ENCODE measurements at places on chromosomes 7 and 10. TPM values are rescaled to one million over a fixed set of nuclear protein-coding genes. Genes with fewer than 3 reads are reported as not detected.

GRCh38 chr7:48245751-48246472 lies 74.7 kb downstream of the ABCA13 start:
- no peak overlapping the region for H3K27ac ChIP-seq
- DNase-seq, result no peak
- H3K36me3 ChIP-seq, result no peaks in the 10 kb centered on the region
- H3K27me3 ChIP-seq, result peaks cover 6% of the 10 kb centered on the region

DNA sequence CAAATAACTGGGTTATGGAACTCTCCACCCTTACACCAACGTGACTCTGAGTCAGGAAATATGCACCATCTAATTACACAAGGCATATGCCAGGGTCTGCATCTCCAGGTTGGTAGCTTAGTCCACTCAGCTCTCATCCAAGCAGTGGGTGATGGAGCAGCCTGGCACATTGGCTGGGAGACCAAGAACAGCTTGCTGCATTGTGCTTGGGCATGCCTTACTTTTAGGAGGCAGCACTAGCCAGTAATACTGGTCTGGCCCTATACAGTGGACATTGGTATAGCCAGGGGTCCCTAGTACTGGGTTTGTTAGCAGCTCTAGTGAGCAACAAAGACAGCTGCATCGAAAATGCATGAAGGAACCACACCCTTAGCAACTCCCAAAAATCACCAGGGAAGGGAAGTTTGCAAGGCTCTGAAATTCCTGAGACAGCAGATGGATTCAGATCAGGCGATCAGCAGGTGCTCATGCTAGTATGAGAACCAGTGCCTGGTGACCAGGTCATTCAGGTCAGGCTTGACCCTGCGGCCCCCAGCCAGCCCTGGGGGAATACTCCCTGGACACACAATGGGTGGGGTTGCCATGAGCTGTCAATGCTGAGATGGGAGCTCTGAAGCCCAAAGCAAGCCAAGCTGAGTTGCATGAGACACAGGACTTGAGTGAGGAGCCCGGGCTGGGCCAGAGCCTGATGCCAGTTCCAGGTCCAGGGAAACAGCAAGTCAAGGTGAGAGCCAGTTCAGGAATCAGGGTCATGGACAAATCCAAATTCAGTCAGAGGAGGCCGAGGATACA lies 217.9 kb upstream of the ZMIZ1 start:
- peaks cover 12% of the 10 kb centered on the region for H3K4me1 ChIP-seq
- no peak for DNase-seq
- H3K4me3 ChIP-seq, result no peak overlapping the region
- peaks cover 7% of the 10 kb centered on the region for H3K27me3 ChIP-seq
- H3K27ac ChIP-seq, result no peak overlapping the region

- H3K4me3 ChIP-seq, result no peak overlapping the region
- H3K4me1 ChIP-seq, result peaks cover 7% of the 10 kb centered on the region
- H3K27ac ChIP-seq, result no peak overlapping the region
- no peaks in the 10 kb centered on the region for H3K36me3 ChIP-seq
Observed at GRCh38 chr7:79055722-79056415, 397.6 kb downstream of the MAGI2 start.

GRCh38 chr10:98125940-98126631 lies 8.4 kb upstream of the R3HCC1L start:
- no peaks in the 10 kb centered on the region for H3K36me3 ChIP-seq
- no peak for DNase-seq
- H3K27ac ChIP-seq, result no peak overlapping the region
- H3K4me3 ChIP-seq, result no peak overlapping the region

DNA sequence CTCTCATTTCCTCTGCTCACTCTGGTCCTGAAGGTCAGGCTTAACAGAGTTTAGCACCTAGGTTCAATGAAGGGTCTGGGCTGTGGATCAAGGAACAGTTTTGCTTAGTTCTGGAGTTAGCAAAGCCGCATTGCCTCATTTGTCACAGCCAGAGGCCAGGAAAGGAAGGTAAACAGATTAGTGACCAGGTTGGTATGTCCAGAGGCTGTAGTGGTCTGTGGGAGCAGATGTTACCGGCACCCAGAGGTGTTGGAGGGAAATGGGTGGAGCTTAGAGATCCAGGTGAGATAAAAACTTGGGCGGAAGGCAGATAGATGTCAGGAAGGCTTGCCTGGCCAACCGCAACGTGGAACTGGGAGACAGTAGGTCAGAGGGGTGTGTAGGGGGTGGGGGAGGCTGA lies 36.6 kb upstream of the ZMIZ2 start:
- peak overlapping the region; percentile 6 for H3K27ac ChIP-seq
- H3K27me3 ChIP-seq, result no peaks in the 10 kb centered on the region
- H3K36me3 ChIP-seq, result peaks cover 9% of the 10 kb centered on the region
- H3K4me3 ChIP-seq, result peak overlapping the region; percentile 32
- DNase-seq, result peak; percentile 77

- H3K27ac ChIP-seq, result no peak overlapping the region
- H3K27me3 ChIP-seq, result no peaks in the 10 kb centered on the region
- DNase-seq, result no peak
- H3K36me3 ChIP-seq, result no peaks in the 10 kb centered on the region
- H3K4me3 ChIP-seq, result no peak overlapping the region
Observed at GRCh38 chr7:70032649-70033048, 434.4 kb downstream of the AUTS2 start.

DNA sequence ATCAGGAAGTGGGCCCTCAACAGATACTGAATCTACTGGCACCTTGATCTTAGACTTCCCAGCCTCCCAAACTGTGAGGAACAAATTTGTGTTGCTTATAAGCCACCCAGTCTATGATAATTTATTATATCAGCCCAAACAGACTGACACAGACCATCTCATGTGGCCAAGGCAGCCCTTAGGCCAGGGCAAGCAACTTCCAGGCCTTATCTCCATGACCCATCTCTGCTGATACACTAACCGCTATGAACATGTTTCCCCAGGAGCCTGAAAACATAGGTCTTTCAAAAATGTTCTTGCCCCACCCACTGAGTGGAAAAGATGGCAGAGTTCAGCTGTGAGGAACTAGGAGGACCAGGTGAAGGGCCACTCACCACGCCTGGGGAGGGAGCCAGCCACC lies 3.2 kb upstream of the BLOC1S2 start:
- no peak for DNase-seq
- no peak overlapping the region for H3K4me3 ChIP-seq
- no peaks in the 10 kb centered on the region for H3K27me3 ChIP-seq
- no peak overlapping the region for H3K27ac ChIP-seq
- H3K36me3 ChIP-seq, result no peaks in the 10 kb centered on the region
- peaks cover 74% of the 10 kb centered on the region for H3K4me1 ChIP-seq

DNA sequence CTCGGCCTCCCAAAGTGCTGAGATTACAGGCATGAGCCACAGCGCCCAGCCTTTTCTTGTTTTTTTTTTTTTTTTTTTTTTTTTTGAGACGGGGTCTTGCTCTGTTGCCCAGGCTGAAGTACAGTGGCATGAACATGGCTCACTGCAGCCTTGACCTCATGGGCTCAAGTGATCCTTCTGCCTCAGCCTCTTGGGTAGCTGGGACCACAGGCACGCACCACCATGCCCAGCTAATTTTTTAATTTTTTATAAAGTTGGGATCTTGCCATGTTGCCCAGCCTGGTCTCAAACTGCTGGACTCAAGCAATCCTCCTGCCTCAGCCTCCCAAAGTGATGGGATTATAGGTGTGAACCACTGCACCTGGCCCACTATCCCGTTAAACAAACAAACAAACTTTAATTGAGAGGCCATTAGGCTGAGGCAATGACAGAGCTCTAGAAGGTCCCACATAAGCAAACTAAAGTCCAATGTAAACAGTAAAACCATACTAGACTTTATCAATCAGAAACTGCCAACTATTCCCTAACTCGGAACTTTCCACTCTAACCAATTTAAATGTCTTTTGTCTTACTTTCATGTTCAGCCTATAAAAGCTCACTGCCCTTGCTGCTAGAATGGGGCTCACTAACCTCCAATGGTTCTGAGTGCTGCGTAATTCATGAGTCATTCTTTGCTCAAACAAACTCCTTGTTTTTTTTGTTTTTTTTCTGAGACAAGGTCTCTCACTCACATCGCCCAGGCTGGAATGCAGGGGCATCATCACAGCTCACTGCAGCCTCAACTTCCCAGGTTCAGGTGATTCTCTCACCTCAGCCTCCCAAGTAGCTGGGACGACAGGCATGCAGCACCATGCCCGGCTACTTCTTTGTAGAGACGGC lies 1.9 kb downstream of the DHX32 start:
- DNase-seq, result peak; percentile 87
- H3K36me3 ChIP-seq, result peaks cover 8% of the 10 kb centered on the region
- H3K27me3 ChIP-seq, result no peaks in the 10 kb centered on the region
- no peak overlapping the region for H3K4me3 ChIP-seq

DNA sequence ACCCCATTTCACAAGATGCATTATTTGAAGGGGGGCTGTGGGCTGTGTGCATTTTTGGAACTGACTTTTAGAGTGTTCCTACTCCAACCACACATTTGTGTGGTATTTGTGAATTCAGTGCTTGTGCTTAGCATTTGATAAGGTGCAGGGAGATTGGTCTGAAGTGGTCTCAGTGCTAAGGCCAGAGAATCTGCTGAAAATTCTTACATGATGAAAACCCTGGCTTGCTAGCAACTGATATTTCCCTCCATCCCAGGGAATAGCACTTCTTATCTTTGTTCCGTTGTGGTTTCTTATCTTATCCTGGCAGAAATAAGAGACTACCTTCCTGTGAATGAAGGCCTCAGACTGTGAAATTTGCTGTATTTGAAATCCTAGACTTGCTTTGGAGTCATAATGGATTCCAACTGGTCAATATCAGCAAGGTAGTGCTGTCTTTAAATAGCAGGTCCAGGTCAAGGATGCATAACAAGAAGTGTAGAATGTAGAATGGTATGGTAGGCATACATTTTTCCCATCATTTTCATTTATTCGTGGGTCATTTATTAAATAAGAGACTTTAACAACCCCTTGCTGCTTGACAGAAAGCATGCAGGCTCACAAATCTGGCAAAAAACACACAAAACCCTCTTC lies 986.9 kb downstream of the REEP3 start:
- no peak for DNase-seq
- H3K36me3 ChIP-seq, result no peaks in the 10 kb centered on the region
- H3K4me3 ChIP-seq, result no peak overlapping the region
- H3K27me3 ChIP-seq, result no peaks in the 10 kb centered on the region

DNA sequence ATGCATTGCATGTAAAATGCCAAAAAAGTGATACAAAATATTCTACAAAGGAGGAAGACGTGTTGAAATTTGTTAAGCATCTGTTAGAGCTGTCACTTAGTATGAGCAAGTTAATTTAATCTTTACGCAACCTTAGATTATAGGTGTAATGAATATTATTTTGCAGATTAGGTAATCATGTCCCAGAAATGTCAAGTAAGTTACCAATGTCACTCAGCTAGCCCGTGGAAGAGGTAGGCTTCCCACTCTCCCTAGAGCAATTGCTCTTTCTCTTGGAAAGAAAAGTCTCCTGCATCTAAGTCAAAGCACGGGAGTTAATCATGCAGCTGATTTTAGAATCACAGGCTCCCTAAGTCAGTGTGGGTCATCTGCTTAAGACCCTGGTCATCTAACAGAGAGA lies 830.4 kb upstream of the IGFBP3 start:
- DNase-seq, result no peak

- DNase-seq, result no peak
- no peaks in the 10 kb centered on the region for H3K27me3 ChIP-seq
- no peak overlapping the region for H3K27ac ChIP-seq
- no peaks in the 10 kb centered on the region for H3K36me3 ChIP-seq
- H3K4me3 ChIP-seq, result no peak overlapping the region
Observed at GRCh38 chr7:106757846-106758245, 96.9 kb upstream of the CCDC71L start.

DNA sequence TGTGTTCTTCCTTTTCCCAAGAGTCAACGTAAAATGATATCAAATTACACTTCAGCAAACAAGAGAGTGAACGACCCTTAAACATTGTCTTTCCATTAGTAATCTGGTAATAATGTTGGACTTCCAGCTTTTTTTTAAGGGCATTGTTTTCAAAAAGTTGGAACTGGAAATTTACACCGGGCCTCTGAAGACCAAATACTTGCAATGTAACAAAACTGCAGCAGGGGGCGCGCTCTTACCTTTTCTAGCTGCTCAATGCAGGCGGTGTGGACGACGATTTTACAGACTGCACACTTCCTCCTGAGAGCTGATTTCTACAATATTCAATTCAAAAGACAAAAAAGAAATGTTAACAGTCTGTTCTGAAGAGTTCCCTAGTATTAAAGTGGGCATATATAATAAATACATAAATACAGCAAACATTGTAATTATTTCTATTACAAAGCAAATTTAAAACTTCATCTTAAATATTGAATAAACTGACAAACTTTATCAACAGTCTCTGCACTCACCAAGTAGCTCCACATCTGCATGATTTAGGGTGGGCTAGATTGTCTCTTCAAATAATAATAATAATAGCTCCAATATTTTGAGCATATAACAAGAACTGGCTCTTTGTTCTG lies 190.4 kb downstream of the DGKI start:
- H3K4me3 ChIP-seq, result no peak overlapping the region
- H3K4me1 ChIP-seq, result no peaks in the 10 kb centered on the region
- no peak overlapping the region for H3K27ac ChIP-seq
- no peaks in the 10 kb centered on the region for H3K36me3 ChIP-seq
- peak; percentile 59 for DNase-seq

GRCh38 chr10:13347043-13347499 lies 1.0 kb downstream of the SEPHS1 start:
- H3K27me3 ChIP-seq, result no peaks in the 10 kb centered on the region
- peaks cover 12% of the 10 kb centered on the region for H3K36me3 ChIP-seq
- peak overlapping the region; percentile 76 for H3K27ac ChIP-seq

- no peaks in the 10 kb centered on the region for H3K27me3 ChIP-seq
- H3K4me1 ChIP-seq, result 0 out of 2 replicates have a peak, but pooled peaks cover 7% of the 10 kb centered on the region
- no peaks in the 10 kb centered on the region for H3K36me3 ChIP-seq
- H3K27ac ChIP-seq, result no peak overlapping the region
- no peak overlapping the region for H3K4me3 ChIP-seq
Observed at GRCh38 chr7:3928727-3929515, 627.9 kb downstream of the SDK1 start.

GRCh38 chr7:158314394-158314793 lies 273.2 kb downstream of the PTPRN2 start:
- no peak overlapping the region for H3K27ac ChIP-seq
- H3K36me3 ChIP-seq, result peaks cover 1% of the 10 kb centered on the region
- H3K4me1 ChIP-seq, result no peaks in the 10 kb centered on the region
- H3K4me3 ChIP-seq, result no peak overlapping the region

- H3K36me3 ChIP-seq, result no peaks in the 10 kb centered on the region
- no peaks in the 10 kb centered on the region for H3K4me1 ChIP-seq
- H3K4me3 ChIP-seq, result no peak overlapping the region
Observed at GRCh38 chr7:22872096-22872807, 49.6 kb upstream of the TOMM7 start.

DNA sequence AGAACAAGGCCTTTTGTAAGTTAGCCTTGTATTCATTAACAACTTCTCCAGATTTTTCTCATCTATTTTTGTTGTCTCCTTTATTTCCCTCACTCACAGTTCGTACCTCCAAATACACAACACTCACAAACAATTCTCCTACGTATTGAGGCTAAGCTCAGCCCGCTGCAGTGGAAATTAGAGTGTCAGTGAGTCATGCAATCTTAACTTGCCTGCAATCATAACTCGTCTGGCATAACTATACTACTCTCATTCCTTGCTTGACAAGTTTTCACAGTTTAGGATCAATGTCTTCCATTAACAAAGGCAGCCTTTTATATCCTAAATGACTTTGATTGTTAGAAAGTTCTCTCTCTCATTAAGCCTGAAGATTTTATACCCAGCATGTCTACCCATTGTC lies 23.8 kb downstream of the TMEM196 start:
- no peak overlapping the region for H3K4me3 ChIP-seq
- no peak for DNase-seq
- H3K4me1 ChIP-seq, result no peaks in the 10 kb centered on the region
- no peak overlapping the region for H3K27ac ChIP-seq
- H3K27me3 ChIP-seq, result no peaks in the 10 kb centered on the region

DYNC1I1 gene
- total RNA-seq, result 0.08 TPM

OR13A1 gene
- total RNA-seq, result not detected

ABCB1 gene
- total RNA-seq, result 25.9 TPM

CAMK2G gene
- total RNA-seq, result 13.0 TPM

ASAH2 gene
- total RNA-seq, result 8.9 TPM

ERVW-1 gene
- not detected for total RNA-seq

KAZALD1 gene
- 18.0 TPM for total RNA-seq

All from HepG2 (cell line).